RPMI7951 (cell line): ENCODE measurements at places on chromosomes 5 and 9. TPM values are rescaled to one million over a fixed set of nuclear protein-coding genes. Genes with fewer than 3 reads are reported as not detected.

DNA sequence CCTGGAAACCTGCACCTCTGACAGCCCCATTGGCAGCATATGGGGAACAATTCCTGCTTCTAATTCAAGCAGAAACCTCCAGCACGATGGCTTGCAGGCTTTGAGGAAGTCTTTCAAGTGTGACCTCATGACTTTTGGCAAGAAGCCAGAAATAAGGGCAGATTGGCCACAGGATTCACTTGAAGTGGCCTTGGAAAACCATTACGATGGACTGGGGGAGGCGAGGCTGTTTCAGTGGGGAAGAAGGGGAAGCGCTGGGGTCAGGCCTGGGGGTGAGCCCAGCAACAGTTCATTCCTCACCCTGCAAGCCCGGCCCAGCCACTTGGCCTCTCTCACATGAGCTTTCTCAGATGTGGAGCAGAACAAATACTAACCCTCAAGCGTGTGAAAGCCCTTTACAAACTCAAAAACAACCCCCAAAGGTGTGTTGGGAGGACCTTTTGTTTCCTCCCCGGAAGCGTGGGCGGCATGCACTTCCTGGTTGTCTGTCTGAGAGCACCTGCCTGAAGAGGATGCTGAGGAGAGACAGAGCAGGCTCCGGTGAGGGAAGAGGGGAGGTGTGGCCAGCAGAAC is 26.9 kb upstream of the EEIG1 start:
- peak; percentile 91 for DNase-seq

DNA sequence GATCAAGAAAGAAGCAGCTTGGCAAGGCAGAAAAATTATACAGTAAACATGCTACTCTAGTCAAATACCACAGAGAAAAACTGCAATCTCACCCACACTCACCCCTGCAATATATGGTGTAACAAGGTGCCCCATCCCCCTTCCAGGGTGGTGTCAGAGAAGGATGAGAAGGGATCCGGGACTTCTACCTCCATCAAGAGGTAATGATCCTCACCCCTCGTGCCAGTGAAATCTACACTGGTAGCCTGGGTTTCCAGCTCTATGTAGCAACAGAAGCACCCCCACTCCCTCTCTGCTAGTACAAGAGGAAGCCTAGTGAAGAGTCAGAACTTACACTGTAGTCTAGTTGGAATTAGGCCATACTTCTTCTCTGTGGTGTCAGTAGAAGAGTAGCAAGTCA is 18.9 kb downstream of the SLCO4C1 start:
- no peak for DNase-seq

GRCh38 chr9:134028575-134029247 is 3.4 kb downstream of the BRD3OS start:
- no peak for DNase-seq

DNA sequence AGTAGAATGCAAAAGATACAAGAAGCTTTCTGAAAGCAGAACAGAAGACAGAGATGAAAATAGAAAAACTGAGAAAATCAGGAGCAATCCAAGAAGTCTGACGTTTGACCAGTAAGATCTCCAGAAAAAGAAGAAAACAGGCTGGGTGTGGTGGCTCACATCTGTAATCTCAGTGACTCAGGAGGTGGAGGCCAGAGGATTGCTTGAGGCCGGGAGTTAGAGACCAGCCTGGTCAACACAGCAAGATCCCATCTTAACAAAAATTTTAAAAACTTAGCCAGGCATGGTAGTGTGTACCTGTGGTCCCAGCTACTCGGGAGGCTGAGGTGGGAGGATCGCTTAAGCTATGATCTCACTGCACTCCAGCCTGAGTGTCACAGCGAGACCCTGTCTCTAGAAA is 15.9 kb downstream of the RETREG1 start:
- no peak for DNase-seq

DNA sequence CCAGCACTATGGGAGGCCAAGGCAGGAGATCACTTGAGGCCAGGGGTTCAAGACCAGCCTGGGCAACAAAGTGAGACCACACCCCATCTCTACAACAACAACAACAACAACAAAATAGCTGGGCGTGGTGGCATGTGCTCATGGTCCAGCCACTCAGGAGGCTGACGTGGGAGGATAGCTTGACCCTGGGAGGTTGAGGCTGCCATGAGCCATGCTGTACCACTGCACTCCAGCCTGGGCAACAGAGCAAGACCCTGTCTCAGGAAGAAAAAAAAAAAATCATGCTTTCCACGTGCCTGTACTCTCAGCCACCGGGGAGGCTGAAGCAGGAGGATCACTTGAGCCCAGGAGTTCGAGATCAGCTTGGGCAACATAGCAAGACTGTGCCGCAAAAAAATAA is 29.5 kb downstream of the TSC1 start:
- no peak for DNase-seq

DNA sequence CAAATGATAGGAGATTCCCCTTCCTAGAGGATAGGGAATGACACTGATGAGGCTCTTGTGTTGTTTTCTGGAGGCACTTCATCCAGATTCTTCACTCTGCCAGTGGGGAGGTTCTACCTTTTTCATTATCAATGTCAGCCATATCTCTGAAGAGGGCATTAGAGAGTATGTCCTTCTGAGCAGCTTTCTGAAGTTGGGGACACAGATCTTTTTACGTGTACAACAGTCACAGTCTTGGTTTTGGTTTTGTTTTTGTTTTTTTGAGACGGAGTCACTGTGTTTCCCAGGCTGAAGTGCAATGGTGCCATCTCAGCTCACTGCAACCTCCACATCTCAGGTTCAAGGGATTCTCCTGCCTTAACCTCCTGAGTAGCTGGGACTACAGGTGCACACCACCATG is 22.6 kb downstream of the CENPH start:
- DNase-seq = no peak

- DNase-seq = no peak
Observed at GRCh38 chr9:110047232-110047954, 160.6 kb downstream of the C9orf152 start.

DNA sequence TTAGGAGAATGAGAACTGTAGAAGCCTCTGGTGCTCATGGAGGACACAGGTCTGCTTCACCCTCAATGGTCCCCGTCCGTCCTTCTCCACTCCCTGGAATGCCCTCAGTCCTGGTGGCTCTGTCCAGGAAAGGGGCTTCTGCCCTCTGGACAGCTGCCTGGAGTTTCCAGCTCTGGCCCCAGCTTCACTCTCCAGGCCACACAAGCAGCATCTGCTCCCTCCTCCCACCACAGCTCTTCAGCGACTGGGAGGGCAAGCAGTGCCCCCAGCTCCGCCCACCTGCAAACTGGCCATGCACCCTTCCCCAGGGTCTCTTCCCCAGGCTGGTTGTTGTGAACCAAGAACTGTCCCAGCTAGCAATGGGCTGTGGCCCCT is 4.7 kb downstream of the SARDH start:
- DNase-seq = no peak

- no peak for DNase-seq
Observed at GRCh38 chr9:138122201-138122600, 244.6 kb downstream of the CACNA1B start.

DNA sequence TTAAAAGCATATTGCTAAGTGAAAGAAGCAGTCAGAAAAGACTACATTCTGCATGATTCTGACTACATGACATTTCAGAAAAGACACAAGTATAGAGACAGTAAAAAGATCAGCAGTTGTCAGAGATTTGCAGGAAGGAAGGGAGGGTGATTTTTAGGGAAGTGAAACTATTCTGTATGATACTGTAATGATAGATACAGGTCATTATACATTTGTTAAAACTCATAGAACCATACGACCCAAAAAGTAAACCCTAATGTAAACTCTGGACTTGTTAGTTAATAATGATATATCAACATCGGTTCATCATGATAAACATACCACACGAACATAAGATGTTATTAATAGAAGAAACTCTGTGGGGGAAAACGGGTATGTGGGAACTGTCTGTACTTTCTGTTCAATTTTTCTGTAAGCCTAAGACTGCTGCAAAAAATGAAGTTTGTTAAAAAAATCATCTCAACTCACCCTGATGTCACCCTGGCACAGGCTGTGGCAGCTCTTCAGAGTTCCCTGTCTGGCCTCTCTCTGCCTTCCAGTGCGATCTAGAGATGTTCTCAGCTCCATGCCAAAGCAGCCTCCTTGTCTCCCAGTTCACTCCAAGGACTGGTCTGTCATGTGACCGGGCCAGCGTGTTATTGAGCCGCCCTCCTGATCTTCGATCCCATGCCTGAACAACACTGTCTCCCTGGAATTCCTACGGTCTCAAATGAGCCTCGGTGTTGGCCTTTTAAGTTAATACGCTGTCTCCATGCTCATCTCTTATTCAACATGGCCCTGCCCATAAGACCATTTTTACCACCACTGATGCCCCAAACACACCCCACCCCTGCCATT is 35.4 kb downstream of the PRLR start:
- no peak for DNase-seq

- DNase-seq = no peak
Observed at GRCh38 chr5:158855510-158855909, 244.2 kb downstream of the EBF1 start.

- no peak for DNase-seq
Observed at GRCh38 chr5:59300930-59301329, 592.6 kb downstream of the PDE4D start.

DNA sequence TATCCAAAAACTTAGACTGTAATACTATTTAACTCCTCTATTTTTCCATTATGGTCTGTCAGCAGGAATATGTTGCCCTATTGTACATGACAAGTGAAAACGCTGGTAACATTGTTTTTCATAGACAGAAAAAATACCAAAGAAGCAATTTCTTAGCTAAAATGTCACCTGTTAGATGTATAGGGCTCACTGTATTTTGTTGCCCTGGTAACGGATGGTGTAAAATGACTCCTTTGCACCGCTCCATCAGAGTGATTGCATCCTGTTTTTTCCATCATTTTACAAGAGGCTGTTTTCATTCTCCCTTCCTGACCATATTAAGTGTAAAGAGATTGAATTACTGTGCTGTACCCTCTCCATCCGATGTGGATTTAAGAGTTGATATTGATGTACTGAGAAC is 460.1 kb upstream of the TLE4 start:
- DNase-seq = no peak

GRCh38 chr5:139640421-139641115 is 7.6 kb upstream of the CXXC5 start:
- no peak for DNase-seq

- no peak for DNase-seq
Observed at GRCh38 chr5:78549043-78549442, 99.5 kb downstream of the LHFPL2 start.

- no peak for DNase-seq
Observed at GRCh38 chr9:89699646-89700045, 94.8 kb downstream of the GADD45G start.

- DNase-seq = no peak
Observed at GRCh38 chr5:172724242-172725183, 46.5 kb downstream of the DUSP1 start.

- no peak for DNase-seq
Observed at GRCh38 chr5:154372661-154373060, 73.1 kb upstream of the SAP30L start.

DNA sequence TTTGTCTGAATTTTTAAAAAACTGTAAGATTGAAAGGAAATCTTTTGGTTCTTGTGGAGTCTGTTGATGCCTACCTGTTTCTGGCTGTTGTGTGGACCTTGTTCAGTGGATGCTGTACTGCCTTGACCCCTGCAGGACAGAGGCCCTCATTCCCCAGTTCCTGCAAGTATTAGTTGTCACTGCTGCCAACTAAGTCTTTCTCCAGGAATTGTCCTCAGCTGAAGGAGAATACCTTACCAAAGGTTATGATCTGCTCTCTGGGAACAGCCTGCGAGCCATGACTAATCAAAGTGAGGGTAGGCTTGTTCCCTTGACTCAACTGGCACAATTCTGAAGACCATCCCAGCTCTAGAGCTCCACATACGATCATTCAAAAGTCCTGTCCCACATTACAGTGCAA is 145.3 kb upstream of the FST start:
- DNase-seq = peak; percentile 20

DNA sequence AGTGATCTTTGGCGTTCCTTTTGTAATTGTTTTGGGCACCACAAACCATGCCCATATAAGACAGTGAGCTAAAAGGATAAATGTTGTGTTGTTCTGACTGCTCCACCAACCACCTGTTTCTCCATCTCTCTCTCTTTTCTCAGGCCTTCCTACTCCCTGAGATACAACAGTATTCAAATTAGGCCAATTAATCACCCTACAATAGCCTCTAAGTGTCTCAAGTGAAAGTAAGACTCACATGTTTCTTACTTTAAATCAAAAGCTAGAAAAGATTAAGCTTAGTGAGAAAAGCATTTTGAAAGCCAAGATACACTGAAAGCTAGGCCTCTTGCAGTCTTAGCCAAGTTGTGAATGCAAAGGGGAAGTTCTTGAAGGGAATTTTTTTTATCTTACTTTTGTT is 268.8 kb upstream of the NREP start:
- no peak for DNase-seq

- DNase-seq = no peak
Observed at GRCh38 chr5:142421621-142422397, 97.0 kb upstream of the SPRY4 start.

DNA sequence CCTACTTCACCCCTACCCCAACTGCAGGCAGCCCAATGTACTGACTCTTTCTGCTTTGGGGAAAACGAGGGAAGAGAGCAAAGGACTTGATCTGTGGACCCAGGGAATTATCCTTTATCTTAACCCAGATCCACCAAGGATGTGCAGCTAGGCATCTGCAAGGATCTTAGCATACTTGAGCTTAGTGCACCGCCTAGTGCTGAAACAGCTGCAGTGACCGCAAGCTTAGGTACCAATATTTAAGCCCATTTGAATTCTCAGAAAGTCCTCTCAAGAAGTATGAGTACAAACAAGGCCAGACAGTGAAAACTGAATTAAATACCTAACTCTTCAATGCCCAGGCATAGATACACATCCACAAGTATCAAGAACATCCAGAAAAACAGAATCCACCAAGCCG is 576.7 kb upstream of the ADAMTS16 start:
- peak; percentile 55 for DNase-seq

- no peak for DNase-seq
Observed at GRCh38 chr5:154209591-154210081, 19.1 kb downstream of the GALNT10 start.

- DNase-seq = peak; percentile 78
Observed at GRCh38 chr5:15499528-15500324, at the start of gene FBXL7. Gene FBXL7 (plus strand): TSS chr5:15500180.

DNA sequence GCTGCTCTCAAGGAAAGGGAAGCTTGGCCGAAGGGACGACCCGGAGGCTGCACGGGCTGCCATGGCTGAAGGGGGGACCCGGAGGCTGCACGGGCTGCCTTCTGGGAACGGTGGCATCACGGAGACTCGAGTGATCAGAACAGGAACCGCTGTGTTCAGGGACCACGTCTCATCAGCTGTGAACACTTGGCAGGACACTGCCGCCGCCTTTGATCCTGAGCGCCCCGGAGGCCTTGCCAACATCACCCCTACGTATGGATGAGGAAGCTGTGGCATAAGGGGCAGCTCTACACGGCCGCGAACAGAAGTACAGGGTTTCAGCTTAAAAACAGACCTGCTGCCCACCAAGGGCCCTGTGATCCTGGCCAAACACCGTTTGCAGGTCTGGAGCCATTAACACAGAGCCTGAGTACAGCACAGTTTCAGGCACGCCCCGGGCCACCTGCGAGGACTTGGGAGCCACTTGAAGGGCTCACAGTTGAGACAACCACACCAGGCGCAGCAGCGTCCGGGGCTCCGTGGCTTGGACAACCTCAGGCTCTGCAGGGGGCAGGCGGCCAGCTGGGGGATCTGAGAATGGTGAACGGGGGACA is 23.9 kb upstream of the TERT start:
- no peak for DNase-seq

ORM1 gene
- total RNA-seq = not detected in 2 replicates

RANBP3L gene
- total RNA-seq = 2.6 and 3.3 TPM in 2 replicates

RNF208 gene
- total RNA-seq = not detected in 2 replicates

SV2C gene
- under 0.01 TPM in 1 of 2 replicates, not detected in the other for total RNA-seq

HNRNPAB gene
- total RNA-seq = 56.8 and 57.6 TPM in 2 replicates

LHX6 gene
- under 0.01 and 0.12 TPM in 2 replicates for total RNA-seq

CCDC171 gene
- 0.48 and 0.68 TPM in 2 replicates for total RNA-seq

PCYOX1L gene
- 3.4 and 6.2 TPM in 2 replicates for total RNA-seq

ACOT12 gene
- total RNA-seq = not detected in 2 replicates
